ENCODE measurements at places on chromosomes 16 and 17.
A peak's percentile ranks its signal among the peaks of the same experiment; 100 is the strongest.

GRCh38 chr17:44210342-44211192 lies 8.9 kb downstream of the UBTF start:
- DNase-seq: no peak

DNA sequence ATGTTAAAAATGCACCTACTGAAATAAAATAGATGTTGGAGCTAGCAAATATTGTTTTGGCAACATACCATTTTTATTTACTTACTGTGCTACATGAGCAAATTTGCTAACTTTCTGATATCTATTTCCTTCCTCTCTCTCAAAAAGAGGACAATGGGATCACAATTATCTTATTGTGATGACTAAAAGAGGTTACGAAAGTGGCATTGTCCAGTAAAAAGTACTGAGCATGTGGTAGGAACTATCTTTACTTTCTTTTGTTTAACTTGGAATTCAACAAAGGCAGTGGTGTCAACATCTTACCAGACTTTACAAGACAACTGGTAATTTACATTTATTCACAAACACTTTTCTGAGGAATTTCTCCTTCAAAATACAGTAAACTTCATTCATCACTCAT lies 1542.6 kb upstream of the CDH8 start:
- DNase-seq: no peak

GRCh38 chr16:2242598-2242997 lies 6.4 kb downstream of the DNASE1L2 start:
- DNase-seq: no peak

GRCh38 chr16:73796241-73796640 lies 500.4 kb upstream of the PSMD7 start:
- no peak for DNase-seq

GRCh38 chr17:12046786-12047185 lies 26.1 kb downstream of the MAP2K4 start:
- no peak for DNase-seq

DNA sequence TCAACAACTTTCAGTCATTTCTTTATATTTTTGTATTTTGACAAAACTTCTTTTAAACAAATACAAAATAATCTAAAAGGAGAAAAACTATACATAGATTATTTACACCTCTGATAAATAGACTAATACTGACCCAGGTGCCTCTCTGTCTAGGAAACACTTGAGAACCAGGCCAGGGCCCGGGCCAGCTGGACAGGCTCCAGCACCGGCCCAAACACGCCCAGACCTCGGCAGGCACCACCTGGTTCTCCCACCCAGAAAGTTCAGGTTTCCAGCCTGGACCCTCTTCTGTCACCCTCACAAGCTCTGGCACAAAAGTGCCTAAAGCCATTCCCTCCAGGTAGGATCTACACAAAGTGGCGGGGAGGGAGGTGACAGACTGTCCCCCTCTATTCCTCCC lies 97.0 kb upstream of the DNAH17 start:
- no peak for DNase-seq

DNA sequence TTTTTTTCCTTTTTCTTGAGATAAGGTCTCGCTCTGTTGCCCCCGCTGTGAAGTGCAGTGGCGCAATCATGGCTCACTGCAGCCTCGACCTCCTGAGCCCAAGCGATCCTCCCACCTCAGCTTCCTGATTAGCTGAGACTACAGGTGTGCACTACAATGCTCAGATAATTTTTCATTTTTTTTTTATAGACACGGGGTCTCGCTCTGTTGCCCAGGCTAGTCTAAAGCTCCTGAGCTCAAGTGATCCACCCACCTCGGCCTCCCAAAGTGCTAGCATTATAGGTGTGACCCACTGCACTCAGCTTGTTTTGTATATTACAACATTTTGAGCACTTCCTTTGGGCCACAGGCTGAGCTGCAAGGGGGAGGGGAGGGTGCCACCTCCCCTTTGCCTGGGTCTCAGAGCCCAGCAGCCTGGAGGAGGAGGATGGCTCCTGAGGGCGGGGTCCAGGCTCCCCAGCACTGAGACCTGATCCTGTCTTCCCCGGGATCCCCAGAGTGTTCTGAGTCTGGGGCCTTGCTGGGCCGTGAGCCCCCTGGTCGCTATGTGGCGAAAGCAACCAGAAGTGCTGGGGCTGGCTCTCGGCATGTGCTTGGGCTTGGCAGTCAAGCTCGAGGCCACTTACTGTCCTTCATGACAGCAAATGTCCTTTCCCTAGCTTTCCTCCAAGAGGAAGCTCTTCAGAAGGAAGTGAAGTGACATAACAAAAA lies 8.1 kb downstream of the DEF8 start:
- DNase-seq: no peak

DNA sequence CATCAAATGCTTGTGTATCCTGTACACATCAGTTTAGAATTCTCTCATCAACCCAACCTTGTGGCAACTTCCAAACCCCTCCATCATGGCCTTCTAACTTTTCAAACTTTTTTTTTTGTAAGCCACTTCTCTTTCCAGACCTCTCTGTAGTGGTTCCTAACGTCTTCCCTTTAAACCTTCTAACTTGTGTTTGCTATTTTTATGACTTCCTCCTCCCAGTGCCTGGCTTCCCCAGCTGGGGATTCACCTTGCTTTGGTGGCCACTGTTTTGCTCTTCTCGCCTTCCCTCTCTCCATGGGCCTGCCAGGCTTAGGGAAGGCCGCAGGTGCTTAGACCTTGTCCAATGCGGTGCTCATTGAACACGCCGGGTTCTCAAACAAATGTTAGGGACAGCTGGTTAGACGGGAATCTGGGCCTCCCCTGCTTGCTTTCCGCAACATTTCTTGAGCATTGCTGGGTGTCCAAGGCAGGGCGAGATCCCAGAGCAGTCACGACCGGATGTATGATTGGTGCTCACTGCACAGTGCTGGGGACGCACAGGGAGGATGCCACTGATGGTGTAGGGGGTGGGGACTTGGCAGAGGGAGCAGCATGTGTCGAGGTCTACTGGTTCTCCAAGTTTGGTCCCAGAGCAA lies 1.1 kb upstream of the XYLT2 start:
- DNase-seq: no peak

DNA sequence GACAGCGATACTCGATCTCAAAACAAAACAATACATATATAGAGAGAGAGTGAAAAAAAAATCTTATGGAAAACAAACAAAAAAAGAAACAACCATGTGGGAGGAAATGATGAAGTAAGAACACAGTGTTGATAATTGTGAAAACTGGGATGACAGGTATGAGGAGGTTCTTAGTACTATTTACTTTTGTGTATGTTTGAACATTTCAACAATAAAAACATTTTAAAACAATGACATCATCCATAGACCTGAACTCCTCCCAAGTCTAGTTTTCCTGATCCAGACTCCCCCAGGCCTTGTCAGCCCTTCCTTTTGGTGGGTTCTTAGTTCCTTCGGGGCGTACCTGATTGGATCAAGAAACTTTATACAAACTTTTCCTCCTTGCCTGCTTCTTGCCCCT lies 51.7 kb downstream of the CCDC42 start:
- no peak for DNase-seq

DNA sequence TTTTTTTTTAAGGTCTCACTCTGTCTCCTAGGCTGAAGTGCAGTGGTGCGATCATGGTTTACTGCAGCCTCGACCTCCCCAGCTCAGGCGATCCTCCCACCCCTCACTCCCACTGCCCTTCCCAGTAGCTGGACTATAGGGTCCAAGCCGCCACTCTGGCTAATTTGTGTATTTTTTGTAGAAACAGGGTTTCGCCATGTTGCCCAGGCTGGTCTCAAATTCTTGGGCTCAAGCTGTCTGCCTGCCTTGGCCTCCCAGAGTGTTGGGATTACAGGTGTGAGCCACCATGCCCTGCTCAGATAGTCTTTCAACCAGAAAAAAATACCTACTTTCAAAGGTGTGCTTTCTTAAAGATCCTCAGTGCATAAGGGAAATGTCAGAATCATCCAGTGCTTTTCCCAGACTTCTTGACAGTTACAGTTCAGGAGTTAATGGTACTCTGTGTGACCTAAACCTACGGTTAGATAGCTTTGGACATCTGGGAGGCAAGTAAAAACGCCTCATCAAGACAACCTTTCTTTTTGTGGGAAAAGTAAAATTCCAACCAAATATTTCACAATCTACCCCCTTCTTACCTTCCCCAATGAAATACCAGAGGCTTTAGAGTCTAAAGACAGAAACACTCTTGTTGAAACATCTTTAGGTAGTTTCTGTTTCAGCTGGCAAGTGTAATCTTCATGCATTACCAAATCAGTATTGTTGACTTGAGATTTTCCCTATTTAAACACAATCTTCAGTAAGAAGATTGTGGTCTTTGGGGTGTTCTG lies 6.8 kb downstream of the RSPRY1 start:
- DNase-seq: peak; percentile 63

DNA sequence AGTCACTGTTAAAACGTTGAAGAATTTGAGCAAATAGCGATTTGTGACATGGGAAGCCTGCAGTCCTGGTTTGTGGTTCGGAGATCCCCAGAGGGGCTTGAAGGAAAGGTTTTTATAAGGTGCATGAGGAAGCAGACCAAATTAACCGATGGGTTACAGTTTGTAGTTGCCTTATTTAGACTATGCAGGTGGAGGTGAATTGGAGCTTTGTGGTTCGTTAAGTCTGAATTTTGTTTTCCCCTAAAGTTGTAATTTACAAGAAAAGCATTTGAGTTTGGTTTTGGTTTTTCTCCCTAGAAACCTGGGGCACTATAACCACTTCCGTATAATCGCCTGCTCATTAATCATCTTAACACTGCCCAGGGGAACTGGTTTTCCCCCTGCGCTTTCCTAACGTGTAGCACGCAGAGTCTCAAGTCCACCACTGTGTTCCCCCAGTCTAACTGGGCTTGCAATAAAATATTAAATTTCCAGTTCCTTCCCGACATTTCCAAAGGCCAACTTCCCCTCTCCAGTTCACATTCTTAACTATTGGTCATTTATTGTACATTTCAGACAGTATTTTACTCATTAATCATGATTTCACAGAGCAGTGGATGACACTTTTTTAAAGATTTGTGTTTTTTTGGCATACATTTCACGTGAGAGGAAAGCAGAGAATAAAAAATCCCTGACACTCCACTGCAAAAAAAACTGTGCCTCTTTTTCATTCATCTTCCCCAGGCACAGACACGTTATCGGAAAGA lies 932 bp downstream of the ZNF267 start:
- no peak for DNase-seq

GRCh38 chr17:17035920-17036523 lies 6.2 kb upstream of the MPRIP start:
- DNase-seq: no peak

- DNase-seq: no peak
Observed at GRCh38 chr17:28144019-28144418, 101.5 kb downstream of the NLK start.

GRCh38 chr16:50607447-50607846 lies 59.3 kb downstream of the NKD1 start:
- no peak for DNase-seq

GRCh38 chr16:77849646-77850258 lies 61.4 kb downstream of the VAT1L start:
- no peak for DNase-seq

GRCh38 chr17:45973946-45974859 lies 24.8 kb upstream of the STH start:
- DNase-seq: no peak

DNA sequence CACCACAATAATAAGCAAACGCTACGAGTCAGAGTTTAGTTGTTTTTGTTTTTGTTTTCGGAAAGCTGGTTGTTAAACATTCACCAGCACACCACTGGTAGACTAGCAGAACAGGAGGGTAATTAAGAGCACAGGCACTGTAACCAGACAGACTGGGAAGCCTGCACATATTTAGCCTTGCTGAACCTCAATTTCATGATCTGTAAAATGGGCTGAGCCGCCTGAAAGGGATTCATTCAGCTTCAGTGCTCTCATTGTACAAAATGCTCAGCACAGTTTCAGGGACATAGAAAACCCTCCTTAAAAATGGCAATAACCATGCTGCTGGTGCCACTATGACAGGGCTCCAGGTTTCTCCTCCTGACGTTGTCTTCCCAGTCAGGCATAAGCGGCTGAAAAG lies 66.4 kb downstream of the TMEM114 start:
- DNase-seq: no peak

GRCh38 chr16:7440886-7441400 lies 108.3 kb downstream of the RBFOX1 start:
- DNase-seq: no peak

Measured in foreskin keratinocyte (primary cell).